Nephron progenitor cell (in vitro differentiated cells): ENCODE measurements at places on chromosomes 2 and 18.

DNA sequence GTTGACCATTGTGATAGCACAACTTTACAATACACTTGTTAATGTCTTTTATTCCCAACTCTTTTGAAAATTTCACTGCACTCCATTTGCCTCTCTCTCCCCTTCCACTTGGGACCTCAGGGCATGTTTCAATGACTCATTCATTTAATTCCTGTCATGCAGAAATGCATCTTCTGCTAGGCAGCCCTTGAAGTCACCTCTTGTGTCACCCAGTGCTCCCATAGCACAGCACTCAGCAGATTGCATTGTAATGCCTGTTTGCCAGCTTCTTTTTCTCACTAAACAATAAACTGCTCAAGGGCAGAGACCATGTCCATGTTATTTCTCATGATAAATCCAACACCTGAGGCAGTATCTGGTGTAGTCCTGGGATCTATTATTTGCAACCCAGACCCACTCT is 85.9 kb upstream of the ACSL3 start:
- DNase-seq: no peak

DNA sequence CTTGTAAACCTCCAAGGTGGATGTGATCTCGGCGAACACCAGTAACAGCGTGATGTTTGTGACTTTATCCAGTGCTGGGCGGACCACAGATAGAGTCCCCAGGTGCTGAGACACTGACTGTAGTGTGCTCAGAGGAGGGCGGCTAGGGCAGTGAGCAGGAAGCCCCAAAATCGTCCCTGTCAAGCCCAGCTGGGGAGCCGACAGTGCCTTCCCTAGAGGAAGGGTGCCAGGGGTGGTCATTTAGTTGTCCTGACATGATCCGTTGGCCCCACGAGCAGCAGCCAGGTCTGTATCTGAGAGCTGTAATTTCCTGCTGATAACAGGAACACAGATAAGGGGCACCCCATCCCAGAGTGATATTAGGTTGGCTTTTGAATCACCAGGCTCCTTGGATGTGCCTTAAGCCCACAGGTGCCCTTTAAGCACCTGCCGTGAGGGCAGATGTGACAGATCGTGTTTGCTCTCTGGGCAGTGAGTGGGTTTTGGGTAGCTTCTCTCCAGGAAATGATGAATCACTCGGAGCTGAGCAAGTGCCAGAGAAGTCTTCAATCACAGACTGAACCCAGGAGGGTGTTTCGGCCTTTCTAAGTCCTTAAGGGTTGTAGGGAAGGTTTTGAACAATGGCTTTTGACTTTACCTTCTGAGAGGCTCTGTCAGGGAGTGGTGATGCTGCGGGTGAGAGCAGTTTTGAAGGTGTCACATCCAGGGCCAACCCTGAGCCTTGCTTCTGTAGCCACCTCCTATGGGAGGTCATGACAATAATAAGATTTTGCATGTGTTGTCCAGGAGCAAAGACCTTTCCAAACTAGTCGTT is 7.7 kb downstream of the LPIN1 start:
- no peak for DNase-seq

GRCh38 chr2:208265371-208265800 is 669 bp upstream of the PIKFYVE start:
- no peak for DNase-seq

DNA sequence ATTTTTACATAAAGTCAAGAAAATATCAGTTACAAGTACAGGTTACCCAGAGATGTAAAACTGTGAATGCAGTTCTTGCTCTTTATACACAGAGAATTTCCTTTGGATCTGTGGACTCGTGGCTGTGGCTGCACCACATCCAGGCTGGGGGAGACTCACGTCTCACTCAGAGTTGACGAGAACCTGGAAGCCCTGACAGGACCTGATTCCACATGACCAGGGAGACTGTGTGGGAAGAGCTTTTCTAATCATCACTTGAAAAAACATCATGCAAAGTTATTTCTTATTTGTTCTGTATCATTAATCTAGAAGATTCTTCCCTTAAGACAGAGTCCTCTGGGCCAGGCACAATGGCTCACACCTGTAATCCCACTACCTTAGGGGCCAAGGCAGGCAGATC is 1159.0 kb downstream of the RPIA start:
- DNase-seq: no peak

DNA sequence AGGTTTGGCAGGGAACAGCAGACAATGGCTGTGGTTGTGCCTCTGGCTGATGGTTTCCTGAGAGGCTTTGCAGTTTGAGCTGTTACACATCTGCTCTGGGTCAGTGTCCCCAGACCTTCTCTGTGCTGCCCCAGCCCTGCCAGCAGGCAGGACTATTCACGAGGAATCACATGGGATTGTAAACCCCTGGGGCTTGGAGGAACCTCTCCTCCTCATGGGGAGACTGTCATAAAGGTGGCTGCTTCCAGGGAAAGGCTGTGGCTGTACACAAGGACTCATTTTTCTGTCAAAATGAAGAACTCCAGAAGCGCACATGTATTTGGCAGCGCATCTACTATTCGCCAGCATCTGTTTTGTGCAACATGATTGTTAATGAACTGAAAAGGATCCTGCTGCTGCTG is 142.6 kb upstream of the CYP1B1 start:
- no peak for DNase-seq

DNA sequence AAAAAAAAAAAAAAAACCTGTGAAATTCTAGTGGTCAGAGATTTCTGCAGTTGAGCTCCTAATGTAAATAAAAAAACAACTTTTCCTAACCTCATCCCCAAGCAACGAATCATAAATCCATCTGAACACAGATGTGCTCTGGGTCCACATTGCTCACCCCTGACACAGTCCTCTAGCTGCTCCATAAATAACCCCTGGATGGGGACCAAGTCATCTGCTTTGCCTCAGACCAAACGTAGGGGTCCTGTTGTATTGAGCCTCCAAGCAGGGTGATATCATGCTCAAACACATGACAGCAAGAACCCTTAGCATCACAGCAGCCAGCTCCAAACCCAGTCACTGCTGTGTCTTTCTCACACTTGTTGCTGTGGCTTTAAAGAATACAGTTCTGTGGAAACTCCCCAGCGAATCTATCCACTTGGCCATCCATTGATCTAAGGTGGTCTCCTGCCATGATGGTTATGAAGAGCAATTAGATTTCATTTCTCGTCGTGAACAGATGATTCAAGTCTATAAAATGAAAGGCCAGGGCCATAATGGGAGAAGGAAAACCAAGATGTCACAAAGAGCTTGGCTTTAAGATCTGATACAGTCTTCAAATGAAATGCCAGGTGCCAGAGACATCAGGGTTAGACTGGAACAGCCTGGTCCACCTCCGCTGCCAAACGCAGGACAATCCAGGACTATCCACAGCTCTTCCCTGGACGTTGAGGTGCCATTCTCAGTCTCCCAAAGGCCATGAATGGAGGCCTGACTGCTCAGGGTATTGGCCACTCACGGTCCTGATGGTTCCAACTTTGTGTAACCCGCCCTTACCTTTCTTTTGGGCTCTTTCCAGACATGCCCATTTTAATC is 39.0 kb downstream of the TBC1D8 start:
- no peak for DNase-seq

- no peak for DNase-seq
Measured at GRCh38 chr2:147224070-147224469, 620.8 kb upstream of the ACVR2A start.

DNA sequence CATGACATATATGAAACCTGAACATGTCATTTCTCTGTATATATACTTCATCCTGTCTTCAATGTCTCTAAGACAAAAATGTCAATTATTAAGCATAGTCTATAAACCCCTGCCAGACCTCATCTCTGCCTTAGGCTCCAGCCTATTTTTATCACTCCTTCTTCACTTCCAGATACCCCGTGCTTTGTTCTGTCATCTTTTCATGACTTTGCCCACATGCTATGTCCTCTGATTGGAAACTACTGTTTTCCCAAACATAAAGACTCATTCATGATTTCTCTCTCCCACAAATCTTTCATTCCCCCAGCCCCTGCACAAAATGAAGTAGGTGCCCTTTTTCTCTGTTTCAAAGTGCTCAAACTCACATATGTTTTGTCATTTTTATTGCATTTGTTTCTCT is 1503.9 kb downstream of the DPP10 start:
- DNase-seq: no peak

- DNase-seq: no peak
Measured at GRCh38 chr2:179277429-179278196, 13.0 kb upstream of the SESTD1 start.

DNA sequence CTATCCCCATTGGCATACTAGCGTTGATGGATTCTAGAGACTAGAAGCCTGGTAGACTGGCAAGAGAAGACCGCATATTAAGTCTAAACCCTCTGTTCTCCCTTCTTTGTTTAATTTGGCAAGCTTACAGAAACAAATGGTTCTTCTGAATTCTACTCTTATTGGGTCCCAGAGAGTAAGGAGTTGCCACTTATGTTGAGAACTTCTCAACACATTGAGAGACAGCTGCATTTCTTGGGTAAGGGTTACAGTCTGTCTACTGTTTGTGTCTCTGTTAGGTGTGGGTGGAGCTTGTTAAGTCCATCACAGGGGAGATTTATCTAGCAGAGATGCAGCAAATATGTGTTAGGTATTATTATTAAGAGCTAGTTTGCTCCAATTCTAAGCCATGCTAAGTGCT is 435.8 kb upstream of the MEIS1 start:
- no peak for DNase-seq

GRCh38 chr18:3248062-3248657 is 559 bp downstream of the MYL12A start:
- DNase-seq: peak; percentile 61

GRCh38 chr2:232615339-232615738 is 18.1 kb upstream of the EFHD1 start:
- no peak for DNase-seq

GRCh38 chr2:144890828-144891227 is 370.9 kb upstream of the ZEB2 start:
- DNase-seq: no peak

- no peak for DNase-seq
Measured at GRCh38 chr18:58965291-58966004, 100.8 kb downstream of the ZNF532 start.

DNA sequence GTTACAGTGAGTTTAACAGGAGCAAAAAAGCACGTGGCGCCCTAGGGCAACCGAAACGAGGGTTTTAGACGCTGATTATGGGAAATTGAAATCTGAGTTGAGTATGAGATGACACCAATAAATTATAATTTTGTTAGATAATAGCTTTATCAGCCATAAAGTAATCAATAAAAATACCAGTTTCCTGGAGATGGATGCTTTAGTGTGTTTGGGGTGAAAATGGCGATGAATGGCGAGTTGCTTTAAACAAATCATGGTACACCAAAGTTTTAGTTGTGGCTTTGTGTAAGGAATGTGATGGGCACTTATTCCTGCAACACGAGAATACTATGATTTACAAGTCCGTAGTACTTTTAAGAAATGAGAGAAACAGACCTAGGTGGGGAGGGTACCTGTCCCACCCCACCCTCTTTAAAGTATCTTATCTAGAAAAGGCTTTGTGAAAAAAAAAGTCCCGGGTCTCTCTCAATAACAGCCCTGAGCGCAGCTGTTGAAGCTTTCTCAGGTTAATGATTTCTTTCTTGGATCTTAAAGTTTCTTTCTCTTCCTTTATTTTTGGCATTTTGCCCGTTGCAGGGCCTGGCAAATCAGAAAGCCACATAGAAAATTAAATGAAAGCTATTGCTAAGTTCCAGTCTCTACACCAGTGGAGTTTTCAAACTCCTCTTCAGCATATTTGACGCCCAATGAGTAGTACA is 1.5 kb upstream of the RRM2 start:
- DNase-seq: no peak

- DNase-seq: no peak
Measured at GRCh38 chr2:65081232-65081685, 25.0 kb downstream of the CEP68 start.

GRCh38 chr2:170823898-170824215 is 7.2 kb downstream of the GAD1 start:
- no peak for DNase-seq

DNA sequence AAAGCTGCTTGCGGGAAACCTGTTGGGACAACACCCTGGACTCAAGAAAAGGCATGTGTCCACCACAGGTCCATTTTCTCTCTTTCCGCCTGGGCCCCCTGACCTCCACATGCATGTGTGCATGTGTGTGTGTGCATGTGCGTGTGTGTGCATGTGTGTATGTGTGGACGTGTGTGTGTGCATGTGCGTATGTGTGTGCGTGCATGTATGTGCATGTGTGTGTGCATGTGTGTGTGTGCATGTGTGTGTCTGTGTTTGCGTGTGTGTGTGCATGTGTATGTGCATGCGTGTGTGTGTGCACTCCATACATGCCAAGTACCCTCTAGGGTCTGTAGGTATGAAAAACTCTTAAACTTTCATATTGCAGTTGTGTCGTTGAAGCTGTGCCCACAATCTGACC is 16.3 kb downstream of the CAPN14 start:
- no peak for DNase-seq

- DNase-seq: no peak
Measured at GRCh38 chr18:52700816-52701215, 360.8 kb downstream of the DCC start.

GRCh38 chr2:118622913-118623312 is 224.5 kb downstream of the EN1 start:
- DNase-seq: no peak

- no peak for DNase-seq
Measured at GRCh38 chr2:145723872-145724271, 1204.0 kb upstream of the ZEB2 start.

DNA sequence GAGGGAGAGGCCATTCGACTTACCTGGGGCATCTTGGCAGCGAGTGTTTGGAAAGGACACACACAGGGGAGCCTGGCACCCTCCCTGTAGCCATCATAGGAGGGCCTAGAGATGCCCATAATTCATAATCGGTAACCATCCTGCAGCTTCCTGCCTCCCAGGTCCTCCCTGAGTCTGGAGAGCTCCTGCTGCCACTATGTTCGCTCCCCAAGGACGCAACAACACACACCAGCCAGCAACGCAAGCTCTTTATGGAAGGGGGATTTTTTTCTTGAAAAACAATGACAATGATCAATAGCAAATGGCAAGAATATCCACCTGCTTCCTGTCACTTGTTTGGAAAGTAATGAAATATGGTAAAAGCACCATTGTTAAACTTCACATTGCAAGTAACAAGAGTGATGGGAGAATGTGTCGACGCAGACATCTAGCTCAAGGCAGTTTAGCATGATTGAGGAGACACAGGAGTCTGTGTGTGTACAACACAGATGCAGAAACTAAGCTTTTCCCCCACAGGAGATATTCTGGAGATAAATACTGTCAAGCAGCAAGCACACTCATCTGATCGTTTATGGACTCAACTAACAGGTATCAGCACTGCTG is 24.9 kb upstream of the CREG2 start:
- no peak for DNase-seq

- DNase-seq: no peak
Measured at GRCh38 chr2:135473567-135473966, 57.5 kb downstream of the ZRANB3 start.
